ENCODE measurements at places on chromosomes 11 and 22.

DNA sequence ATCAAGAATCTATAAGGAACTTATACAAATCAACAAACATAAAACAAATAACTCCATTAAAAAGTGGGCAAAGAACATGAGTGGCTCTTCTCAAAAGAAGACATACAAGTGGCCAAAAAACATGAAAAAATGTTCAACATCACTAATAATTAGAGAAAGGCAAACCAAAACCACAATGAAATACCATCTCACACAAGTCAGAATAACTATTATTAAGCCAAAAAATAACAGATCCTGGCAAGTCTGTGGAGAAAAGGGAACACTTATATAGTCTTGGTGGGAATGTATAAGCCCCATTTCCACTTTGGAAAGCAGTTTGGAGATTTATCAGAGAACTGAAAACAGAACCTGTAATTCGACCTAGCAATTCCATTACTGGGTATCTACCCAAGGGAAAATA is 921.0 kb downstream of the KCNA4 start:
- DNase-seq: no peak

DNA sequence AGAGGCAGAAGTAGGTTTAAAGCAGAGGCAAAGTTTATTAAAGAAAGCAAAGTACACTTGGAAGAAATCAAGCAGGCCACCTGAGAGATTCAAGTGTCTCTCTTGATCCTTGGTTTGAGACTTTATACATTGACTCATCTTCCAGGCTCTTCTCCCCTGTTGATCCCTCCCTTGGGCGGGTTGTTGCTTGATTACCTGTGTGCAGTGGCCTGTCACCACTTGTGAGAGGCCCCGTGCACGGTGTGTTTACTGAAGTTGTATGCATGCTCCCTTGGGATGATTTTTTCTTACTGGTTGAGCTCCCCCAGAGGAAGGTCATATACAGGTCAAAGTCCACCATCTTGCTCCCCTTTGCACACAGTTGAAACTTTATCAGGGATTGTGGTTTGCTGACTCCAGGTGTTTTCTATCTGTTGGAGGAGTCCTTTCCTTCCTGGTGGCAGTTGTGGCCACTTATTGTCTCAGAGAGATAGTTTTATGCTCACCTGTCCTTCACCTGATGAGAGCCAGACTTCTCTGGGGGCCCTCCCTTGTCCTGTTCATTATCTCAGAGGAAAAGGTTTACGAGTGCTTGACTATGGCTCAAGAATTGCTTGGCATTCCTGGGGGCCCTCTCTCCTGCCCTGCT is 16.3 kb upstream of the RBMXL2 start:
- DNase-seq: no peak

DNA sequence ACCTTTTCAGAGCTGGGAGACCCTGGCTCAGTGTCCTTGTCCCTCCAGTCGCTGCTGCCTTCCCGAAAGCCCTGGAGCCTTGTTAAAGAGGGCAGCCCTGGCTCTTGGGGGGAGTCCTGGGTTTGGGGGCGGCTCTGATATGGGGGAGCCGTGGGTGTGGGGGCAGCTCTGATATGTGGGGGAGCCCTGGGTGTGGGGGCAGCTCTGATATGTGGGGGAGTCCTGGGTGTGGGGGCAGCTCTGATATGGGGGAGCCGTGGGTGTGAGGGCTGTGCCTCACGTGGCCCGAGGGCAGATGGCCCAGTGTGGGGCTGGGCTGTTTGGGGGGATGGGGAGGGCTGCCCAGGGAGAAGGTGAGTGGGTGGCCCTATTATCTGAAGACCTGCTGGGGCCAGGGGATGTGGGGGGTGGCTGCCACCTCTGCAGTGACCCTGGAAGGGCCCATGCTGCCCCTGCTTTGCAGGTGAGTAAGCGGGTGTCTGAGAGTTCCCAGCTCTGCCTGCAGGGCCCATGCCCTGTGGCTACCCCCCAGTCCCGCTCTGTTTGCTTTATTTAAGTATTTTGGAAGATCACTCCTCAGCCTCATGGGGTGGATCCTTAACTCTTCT is 30.9 kb upstream of the GRAMD4 start:
- DNase-seq: no peak

GRCh38 chr22:20746431-20747189 is 27.3 kb upstream of the SERPIND1 start:
- no peak for DNase-seq

GRCh38 chr11:65419772-65420481 is 2.7 kb upstream of the NEAT1 start:
- DNase-seq: no peak

DNA sequence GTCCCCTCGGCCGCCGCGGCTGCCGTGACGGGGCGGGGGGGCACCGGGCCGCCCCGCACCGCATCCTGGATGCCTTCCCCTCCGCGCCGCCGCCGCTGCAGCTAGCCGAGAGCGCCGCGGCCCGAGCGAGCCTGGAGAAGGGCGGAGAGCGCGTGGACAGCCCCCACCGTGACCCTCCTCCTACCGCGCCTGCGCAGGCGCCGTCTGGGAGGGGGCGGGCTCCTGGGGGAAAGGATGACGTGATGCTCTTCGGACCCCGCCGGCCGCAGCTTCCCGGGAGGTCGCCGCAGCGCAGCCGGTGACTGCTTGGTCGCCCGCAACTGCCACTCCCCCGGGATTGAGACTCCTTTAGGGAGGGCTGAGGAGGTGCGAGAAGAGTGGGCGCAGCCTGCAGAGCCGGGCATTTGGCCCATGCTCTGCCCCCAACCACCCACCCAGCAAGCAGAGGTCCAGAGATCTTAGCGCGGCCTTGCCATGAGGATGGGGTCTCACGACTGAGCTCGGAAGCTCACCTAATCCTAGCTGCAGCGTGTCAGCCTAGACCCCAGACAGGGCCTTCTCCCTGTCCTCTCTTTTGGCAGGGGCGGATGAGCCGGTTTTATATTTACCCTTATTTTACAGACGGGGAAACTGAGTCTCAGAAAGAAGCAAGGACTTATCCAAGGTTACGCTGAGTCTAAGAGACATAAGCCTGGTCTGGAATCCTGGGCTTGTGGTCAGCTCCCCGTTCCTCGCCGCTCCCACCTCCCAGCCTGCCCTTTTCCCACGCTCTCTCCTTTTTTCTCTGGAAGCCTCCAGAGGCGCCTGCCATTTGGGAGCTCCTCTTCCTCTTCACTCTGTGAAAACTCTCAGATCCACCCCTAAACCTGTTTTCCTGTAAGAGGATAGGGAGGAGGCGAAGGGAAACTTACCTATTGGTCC is at the start of gene DENND5A:
Gene DENND5A (minus strand): TSS at position 140 of the 921 bp plus-strand sequence. CDS start 281 bp downstream, outside the sequence.
- DNase-seq: peak; percentile 14

DNA sequence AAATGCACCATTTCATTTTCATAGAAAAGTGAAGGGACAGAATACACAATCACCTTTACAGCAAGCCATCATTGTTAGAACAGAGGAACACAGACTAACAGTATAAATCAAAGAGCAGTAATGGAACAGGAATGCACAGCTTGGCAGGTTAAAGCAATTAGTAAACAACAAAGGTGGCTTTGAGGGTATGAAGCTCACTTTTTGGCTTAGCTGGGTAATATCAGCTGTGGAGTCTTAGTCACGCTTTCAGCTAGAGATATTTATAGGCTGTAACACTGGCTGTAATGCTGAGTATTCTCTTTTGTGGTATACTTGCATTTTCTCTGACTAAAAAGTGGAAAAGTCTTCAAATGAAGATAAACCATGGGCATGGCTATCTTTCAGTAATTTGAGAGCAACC is 1780.5 kb downstream of the LRRC4C start:
- no peak for DNase-seq

GRCh38 chr11:59225017-59225416 is 12.3 kb upstream of the MPEG1 start:
- DNase-seq: no peak

DNA sequence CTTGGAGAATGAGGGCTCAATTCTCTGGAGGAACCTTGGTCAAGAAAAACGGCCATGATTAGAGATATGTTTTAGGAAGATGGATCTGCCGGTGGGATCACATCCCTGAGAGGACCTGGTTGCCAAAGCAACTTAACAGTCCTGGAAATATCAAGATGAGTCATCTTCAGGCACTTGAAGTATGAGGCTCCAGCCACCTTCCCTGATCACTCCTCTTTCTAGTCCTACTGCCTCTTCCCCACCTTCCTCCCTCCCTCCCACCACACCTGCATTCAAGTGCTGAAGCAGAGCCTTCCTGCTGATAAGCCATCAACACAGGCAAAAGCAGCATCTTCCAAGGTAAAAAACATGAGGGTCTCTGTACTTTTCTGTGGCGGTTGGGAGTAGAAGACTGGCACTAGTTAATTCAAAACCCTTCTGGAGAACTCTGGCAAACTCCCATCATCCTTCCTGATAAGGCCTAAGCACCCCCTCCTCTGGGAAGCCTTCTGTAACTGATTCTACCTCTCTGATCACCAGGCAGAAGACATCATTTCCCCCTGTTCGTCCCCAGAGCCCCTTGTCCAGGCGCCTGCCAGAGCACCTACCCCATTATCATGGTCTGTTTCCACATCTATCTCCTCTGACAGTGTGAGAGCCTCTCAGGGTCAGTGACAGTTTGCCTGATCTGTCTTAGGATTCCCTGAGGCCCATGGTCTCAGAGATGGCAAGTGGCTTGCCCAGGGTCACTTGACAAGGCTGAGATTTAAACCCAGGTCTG is 79.8 kb downstream of the CLPB start:
- no peak for DNase-seq

DNA sequence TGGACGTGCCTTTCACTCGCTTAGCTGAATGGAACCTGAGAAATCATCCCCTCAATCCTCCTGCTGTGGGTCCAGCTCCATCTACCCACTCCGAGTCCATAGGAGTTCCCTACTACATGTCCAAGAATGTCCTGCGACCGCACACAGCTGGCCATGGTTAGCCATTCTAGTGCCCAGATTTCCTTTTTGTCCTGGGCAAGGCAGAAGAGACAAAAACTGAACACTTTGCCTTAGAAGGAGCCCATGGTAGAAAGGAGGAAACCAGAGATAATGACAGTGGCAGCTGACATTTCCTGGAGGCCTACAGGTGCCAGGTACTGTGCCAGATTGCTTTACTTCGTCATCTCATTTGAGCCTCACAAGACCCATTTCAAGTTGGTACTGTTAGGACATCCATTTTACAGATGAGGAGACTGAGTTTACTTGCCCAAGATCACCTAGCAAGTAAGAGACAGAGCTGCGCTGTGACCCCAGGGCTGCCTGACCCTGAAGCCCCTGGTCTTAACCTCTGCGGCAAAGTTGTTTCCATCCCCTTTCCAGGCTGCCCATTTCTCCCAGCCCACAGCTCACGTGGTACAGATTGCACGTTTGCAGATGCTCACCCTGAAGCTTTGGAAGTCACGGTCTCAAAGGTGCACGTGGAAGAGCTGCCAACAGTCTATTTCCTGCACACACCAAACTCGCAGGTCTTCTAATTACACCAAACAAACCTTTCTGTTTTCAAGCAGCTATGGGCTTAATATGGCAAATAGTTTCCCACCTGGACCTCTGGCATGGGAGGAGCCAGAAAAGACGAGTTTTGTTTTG is 112.7 kb downstream of the ZBTB16 start:
- DNase-seq: no peak

- no peak for DNase-seq
Observed at GRCh38 chr22:32880893-32881596, 79.5 kb downstream of the TIMP3 start.

DNA sequence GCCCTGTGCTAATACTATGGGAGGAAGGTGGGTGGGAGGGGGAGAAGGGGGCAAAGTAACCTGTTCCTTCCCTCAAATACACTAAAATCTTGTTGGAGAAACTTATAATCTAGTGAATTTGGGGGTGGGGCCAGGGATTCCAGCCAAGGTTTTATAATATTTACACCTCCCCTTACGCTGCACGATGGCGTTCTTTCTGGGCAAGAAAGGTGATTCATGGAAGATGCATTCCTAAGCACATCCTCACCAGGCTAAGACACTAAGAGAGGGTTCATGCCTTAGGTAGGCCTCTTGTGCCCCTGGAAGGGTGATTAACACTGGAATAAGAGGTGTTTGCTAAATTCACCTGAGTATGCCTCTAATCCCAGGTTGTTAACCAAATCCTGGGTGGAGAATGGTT is 82.6 kb downstream of the BARX2 start:
- no peak for DNase-seq

- DNase-seq: no peak
Observed at GRCh38 chr11:68497761-68498160, 37.2 kb downstream of the PPP6R3 start.

DNA sequence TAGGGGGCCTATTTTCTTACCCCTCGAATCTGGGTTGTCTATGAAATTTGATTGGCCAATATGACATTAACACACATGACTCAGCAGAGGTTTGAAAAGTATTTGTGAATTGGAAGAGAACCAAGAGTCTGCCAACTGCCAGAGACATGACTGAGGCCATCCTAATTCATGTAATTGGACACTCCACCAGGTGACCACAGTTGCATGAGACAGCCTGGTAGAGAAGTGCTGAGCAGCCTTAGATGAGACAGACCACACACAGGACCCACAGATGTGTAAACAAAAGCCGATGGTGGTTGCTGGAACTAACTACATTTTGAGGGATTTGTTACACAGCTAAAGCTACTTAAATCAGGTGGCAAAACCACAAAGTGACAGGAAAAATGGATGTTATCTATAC is 855 bp upstream of the MS4A5 start:
- DNase-seq: no peak

DNA sequence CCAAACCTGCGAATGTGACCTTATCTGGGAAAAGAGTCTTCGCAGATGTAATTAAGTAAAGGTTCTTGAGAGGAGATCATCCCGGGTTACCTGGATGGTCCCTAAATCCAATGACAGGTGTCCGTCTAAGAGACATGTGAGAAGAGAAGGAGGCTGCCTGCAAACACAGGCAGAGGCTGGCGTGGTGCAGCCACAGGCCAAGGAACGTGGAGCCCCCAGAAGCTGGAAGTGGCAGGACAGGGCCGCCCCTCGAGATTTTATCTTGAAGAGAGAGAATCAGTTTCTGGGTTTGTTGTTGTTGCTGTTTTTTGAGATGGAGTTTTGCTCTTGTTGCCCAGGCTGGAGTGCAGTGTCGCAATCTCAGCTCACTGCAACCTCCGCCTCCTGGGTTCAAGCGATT is 33.6 kb downstream of the MRGPRD start:
- no peak for DNase-seq

- DNase-seq: no peak
Observed at GRCh38 chr11:94866936-94867795, 99.0 kb downstream of the AMOTL1 start.

- no peak for DNase-seq
Observed at GRCh38 chr11:97143463-97143862, 753.6 kb downstream of the JRKL start.

DNA sequence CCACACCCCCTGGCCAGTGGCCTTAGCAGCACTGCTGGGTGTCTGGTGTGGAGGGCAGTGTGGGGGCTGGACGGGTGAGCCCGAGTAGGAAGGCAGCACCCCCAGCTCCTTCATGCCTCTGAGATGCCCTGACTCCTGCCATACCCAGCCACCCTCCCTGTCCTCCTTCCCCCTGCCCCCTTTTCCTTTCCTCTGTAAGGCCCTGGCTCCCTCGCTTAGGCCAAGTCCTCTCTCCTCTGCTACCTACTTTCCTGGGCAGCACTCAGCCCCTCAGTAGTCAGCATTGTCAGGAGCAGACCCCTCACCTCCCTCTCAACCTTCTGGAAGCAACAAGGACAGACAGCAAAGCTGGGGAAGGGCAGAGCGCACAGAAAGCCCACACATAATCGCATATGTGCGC is 48.0 kb downstream of the BUD13 start:
- DNase-seq: no peak

- no peak for DNase-seq
Observed at GRCh38 chr11:69487849-69488542, 6.5 kb downstream of the LINC01488 start.
